ENCODE measurements at places on chromosomes 1 and 21. TPM values are rescaled to one million over a fixed set of nuclear protein-coding genes. Genes with fewer than 3 reads are reported as not detected.

S100B gene
- 0.29 TPM for total RNA-seq

BRDT gene
- total RNA-seq = not detected

MRPL39 gene
- total RNA-seq = 26.5 TPM

DNAH14 gene
- total RNA-seq = 25.0 TPM

PLA2G2C gene
- total RNA-seq = not detected

UBL4B gene
- 1.1 TPM for total RNA-seq

SSU72 gene
- total RNA-seq = 73.1 TPM

HTR1D gene
- total RNA-seq = not detected

IVL gene
- total RNA-seq = not detected

OR2AK2 gene
- not detected for total RNA-seq

WDR64 gene
- total RNA-seq = not detected

KIF2C gene
- 3.8 TPM for total RNA-seq

SMCP gene
- not detected for total RNA-seq

BLACAT1 gene
- not detected for total RNA-seq

TMEM81 gene
- total RNA-seq = 1.8 TPM

SOX13 gene
- 6.8 TPM for total RNA-seq

NUP210L gene
- under 0.01 TPM for total RNA-seq

DHRS3 gene
- total RNA-seq = 172 TPM

SPRR2F gene
- total RNA-seq = not detected

PCNT gene
- 19.2 TPM for total RNA-seq

VPS13D gene
- 46.0 TPM for total RNA-seq

SLC45A1 gene
- total RNA-seq = 1.8 TPM

ABCB10 gene
- total RNA-seq = 12.4 TPM

OXCT2 gene
- 1.1 TPM for total RNA-seq

CFHR2 gene
- total RNA-seq = not detected

Measured in osteoblast (primary cell).